ENCODE measurements at places on chromosomes 7 and 10.

DNA sequence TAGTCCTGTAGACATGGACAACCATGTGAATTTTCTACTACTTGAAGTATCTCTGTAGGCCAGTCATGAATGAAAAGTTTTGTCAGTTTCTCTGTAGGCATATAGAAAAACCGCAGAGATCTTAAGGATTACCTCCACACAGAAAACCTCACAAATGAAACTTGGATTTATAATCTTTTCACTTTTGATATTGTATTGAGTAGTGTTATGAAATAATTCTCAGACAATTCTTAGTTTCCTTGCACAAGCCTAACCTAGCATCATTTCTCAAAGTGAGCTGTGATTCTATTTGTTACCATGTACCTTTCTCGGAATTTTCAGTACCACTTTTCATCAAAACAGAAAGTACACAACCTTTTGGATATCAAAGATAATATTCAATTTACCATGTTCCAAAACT lies 51.4 kb upstream of the OIT3 start:
- DNase-seq: no peak

DNA sequence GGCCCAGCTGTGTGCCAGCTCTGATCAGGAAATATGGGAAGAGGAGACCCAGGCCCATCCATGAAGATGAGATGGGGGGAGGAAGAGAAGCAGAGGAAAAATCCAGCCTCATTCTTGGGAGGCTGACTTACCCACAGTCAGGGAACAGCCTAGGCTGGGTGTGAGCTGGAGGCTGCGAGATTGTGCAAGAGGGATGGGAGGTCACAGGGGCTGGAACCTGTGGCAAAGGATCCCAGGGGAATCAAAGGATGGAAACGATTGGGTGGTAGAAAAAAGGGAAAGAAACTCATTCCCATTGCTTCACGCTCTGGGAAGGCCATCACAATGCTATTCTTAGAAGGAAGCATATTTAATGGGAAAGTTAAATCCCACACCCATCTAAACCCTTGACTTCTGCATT lies 26.7 kb upstream of the CRHR2 start:
- DNase-seq: no peak

DNA sequence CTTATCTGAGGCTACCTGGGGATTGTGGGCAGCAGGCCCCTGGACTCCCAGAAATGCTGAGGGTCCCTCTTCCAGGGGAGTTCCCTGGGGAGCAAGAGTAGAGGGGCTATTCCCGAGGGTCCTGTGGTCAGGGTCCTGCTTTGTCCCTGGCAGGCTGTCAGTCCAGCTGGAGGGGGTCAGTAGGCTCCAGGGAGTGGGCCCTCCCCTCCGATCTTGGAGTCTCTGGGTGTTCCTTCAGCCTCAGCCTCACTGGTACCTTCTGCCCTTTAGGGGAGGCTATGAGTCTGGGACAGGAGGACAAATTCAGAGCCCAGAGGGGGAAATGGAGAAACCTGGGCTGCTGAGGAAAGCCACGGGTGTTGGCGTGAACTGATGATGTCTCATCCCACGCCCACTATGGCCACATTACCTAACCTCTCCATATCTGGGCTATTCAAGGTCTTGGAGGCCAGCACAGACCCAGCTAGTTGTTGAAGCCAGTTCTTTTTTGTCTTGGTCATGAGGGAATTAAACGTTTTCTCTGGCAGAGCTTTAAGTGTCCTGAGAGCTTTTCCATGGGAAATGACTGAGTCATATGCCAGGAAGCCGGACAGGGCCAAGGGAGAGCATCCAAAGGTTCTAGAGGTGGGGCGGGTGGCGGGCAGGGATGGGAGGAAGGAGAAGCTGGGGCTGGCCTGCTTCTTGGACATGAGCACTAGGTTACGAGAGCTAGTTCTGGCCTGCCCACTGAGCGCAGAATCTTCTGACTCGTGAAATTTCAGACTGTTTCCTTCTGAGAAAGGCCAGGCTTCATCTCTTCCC lies 6.2 kb downstream of the CALHM2 start:
- DNase-seq: no peak

GRCh38 chr10:24147321-24147720 lies 61.6 kb upstream of the KIAA1217 start:
- no peak for DNase-seq

DNA sequence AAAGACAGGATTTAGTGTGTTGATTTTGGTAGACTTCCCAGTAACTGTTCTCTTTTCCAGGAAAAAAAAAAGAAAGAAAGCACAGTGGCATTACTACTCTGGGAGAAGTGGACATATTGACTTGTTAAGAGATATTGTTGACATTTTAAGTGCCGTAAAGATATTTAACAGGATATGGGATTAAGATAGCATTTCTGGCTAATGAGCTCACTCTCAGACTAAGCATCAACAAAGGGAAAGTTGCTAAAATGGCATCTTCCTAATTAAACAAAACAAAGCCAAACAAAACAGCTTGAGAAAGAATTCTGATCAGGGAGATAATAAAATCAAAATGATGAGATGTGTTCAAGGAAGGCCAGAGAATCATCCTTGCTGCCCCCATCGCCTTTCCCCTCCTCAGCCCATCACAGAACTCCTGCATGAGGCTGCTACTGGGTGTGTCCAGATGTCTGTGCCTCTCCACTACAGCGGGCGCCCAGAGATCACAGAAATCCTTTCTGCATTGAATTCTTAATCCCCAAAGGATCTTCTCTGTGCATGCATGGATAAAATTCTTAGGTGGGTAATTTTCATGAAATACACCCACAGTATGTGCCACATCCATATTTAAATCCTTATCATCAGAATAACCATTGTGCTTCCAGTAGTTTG lies 270.5 kb downstream of the POU6F2 start:
- DNase-seq: no peak

GRCh38 chr7:89064831-89065230 lies 269.3 kb upstream of the TEX47 start:
- DNase-seq: no peak

All from CD4-positive, alpha-beta T cell treated with Interleukin-10 for 1 hour (primary cell).